ENCODE measurements at places on chromosomes 1 and 21.
A peak's percentile ranks its signal among the peaks of the same experiment; 100 is the strongest.

- DNase-seq = no peak
Observed at GRCh38 chr1:186865253-186865652, 36.5 kb downstream of the PLA2G4A start.

- DNase-seq = no peak
Observed at GRCh38 chr1:17674726-17675500, 80.2 kb upstream of the ACTL8 start.

GRCh38 chr21:35266546-35266945 lies 217.4 kb upstream of the RUNX1 start:
- DNase-seq = no peak

DNA sequence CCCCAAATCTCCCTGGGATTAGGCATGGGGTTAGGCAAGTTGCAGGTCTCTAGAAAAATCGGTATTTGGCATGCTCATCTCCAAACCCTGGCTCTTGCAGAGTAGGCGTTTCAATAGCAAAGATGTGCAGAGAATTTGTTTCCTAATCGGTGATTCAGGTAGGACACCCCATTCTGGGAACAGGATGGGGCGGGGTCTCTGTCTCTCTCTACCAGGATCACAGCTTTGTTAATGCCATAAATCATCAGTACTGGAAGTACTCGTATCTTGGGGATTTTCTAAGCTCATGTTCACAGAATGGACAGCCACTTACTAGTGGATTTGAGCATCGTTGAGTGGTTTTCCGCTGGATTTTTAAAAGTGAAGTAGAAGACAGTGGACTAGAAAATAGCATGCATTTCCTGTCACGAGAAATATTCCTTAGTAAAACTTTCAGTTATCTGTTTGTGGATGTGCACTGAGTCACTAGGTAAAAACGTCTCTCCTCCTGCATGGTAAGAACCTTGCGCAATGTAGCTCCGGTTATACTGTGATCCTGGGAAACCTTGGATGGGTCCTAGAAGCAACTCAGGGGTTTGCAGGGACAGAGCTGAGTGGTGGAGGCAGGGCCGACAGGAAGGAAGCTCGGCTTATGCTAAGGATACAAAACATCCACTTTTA lies 5.1 kb downstream of the TMEM51 start:
- peak; percentile 87 for DNase-seq

- DNase-seq = no peak
Observed at GRCh38 chr1:26360807-26361604, 7.1 kb upstream of the CRYBG2 start.

DNA sequence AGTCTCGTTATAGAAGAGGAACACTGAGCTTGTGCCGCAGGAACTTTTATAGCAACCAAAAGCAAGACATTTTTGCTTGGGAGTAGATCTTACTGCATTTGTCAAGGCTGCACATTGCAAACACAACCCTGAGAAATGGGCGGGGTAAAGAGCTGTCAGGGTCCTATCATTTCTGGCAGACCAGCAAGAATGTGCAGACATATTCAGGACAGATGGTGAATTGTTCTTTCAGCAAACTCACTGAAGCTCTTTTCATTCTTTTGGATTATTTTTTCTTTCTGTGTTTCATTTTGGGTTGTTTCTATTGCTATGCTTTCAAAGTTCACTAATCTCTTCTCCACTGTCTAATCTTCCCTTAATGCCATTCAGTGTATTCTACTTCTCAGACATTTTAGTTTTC lies 5.1 kb upstream of the ACTN2 start:
- DNase-seq = no peak

- DNase-seq = peak; percentile 63
Observed at GRCh38 chr1:205939690-205940330, 3.4 kb downstream of the SLC26A9 start.

DNA sequence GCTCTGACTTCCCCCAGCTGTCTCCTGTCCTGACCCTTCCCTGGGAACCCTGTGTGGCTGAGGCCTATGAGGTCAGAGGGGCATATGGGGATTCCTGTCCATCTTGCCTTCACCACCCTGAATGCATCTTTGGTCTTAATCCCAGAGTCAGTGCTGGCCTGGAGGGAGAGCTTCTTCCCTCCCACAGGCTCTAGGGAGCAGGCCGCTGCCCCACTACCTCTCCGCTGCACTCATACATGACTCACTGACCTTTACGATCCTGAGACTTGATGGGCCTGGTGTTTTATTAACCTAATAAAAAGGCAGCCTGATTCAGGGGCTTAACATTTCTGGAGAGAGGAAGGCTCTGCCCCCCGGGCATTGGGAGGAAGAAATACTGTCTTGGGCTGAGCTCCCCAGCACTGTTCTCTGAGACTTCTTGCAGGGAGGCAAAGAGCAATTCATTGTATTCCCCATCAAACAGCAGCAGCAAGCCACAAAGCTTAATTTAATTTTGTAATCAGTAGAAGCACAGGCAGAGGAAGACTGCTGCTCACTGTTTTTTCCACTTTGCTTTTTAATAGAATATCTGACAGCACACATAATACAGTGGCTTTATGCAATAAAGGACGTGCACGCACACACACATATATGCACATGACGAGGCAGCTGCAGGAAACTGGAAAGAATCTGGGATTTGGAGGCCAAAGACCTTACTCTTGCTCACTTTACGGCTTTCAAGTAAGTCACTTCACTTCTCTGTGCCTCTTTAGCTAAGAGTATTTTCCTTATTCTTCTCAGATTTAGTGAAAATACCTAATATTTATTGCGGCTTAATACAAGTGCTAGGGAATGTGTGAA lies 89.2 kb upstream of the GRIK3 start:
- no peak for DNase-seq

DNA sequence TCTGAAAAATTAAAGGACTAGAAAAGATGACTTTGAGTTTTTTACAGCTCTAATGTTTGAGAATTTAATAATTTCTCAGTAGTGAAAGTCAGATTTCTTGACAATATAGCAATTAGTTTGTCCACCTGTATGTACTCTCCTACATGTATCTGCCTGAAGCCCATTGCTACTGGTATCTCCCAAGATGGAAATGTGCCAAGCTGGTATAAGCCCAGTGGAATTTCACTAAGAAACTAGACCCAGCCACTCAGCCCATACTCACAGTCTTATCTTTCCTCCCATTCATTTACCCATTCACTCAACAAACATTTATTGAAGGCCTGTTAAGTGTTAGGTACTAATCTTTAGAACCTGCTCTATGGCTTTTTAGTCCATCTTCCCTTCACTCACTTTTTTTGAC lies 21.6 kb upstream of the TRIM45 start:
- no peak for DNase-seq

- no peak for DNase-seq
Observed at GRCh38 chr1:221457685-221458446, 284.0 kb downstream of the DUSP10 start.

DNA sequence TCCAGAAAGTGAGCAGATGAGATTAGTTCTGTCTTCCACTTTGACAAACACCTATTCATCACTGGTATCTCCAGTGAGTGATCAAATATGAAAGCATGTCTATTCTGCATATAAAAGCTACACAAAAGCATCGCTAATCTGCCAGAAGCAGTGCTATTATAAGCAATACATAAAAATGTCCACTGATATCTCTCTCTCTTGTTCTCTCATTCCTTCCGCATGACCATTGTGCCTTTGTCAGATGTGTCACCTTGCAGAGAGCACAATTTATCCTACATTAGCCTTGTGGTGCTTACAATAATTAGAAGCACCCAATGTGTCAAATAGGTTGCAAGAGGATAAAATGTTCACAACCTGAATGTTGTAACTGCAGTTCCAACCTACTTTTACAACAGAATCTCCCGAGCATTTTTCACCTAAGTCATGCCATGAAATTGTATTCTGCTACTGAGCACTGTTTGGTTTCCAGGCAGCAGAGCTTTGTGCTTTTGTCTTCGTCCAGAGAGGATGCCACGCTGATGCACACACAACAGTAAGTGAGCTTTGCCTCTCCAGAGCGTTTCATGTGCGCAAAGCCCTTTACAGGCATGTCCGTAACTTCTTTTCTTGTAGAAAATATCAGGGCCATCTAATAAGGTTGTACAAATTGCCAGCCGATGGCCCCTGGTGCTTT lies 198.7 kb upstream of the PLD5 start:
- no peak for DNase-seq

DNA sequence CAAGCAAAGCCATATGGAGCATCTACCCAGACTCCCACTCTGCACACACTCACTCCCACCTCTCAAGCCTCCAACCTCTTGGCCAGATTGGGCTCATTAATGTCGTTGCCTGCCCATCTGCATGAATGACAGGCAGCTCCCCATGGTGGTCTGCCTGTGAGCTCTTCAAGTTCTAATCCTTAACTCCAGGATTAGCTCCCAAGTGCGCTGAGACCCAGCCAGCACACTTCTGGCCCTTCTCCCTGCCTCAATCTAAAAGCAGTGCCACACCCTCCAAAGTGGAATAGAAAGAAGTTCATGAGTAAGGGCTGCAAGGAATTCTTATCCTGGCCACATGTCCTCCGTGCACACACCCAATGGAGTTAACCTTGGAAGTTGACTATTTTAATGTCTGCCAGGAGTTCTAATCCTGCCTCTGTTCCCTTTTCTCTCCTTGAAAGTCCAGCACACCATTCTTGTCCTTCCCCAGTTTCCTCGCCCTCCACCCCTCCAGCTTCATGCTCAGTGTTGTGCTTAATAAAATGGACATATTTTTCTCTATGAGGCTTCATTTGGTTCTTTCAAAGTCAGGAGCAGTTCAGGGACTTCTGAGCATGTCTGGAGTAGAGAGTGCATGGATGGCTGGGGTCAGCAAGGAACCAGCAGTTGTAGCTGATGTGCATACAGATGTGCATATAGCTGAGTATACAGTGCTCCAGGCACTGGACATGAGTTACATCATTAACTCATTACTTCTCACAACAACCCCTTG lies 30.1 kb downstream of the CAMK1G start:
- no peak for DNase-seq

DNA sequence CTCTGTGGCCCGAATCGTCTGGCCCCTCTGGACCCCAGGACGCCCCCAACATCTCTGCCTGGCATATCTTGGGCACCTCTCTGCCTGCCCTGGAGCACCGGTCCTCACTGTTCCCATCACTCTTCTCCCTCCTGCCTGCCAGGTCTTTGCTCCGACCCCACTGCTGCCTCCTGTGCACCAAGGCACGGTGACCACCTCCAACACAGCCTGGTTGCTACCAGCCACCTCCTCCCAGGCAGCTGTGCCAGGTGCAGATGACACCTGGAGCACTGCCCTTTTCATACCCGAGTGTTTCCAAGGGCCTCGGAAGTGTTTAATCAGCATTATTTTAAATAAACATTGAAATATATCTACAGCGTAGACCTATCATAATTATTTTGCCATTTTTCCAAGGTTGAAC lies 31.3 kb downstream of the PKNOX1 start:
- no peak for DNase-seq

DNA sequence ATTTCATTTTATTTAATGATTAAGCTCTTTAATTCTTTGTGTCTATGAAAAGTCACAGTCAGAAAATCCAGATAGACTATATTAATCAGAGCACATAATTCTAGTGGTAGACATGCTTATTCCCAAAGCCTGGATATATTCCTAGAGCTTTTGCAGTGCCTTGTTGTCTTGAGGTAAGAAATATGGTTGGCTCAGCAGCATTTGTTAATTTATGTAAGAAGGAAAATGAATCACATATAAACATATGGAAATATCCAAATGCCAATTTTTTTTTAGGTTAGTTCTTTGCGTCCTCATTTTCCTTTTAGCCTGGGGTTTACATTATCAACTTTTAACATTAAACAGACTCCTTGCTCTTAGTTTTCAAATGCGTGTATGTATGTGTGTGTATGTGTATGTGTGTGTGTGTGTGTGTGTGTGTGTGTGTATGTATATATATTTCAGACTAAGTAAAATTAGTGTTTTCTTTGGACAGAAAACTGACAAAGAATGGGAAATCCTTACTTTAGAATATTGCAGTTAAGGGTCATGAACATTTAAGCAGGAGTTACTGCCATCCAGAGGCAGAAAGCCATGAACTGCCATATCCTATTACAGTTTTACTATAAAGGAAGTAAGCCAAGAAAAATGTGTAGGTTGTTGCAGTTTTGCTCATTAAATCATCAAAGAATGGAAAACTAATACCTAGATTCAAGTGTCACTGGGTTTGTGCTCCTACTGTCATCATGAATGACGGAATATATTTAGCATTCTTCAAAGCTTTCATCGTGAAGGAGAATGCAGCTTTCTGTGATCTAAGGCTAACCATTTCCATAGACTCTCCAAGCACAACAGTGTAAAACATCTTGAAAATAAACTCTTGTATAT lies 477.1 kb upstream of the NR5A2 start:
- DNase-seq = peak; percentile 16

GRCh38 chr1:187883356-187883755 lies 1054.6 kb downstream of the PLA2G4A start:
- no peak for DNase-seq

DNA sequence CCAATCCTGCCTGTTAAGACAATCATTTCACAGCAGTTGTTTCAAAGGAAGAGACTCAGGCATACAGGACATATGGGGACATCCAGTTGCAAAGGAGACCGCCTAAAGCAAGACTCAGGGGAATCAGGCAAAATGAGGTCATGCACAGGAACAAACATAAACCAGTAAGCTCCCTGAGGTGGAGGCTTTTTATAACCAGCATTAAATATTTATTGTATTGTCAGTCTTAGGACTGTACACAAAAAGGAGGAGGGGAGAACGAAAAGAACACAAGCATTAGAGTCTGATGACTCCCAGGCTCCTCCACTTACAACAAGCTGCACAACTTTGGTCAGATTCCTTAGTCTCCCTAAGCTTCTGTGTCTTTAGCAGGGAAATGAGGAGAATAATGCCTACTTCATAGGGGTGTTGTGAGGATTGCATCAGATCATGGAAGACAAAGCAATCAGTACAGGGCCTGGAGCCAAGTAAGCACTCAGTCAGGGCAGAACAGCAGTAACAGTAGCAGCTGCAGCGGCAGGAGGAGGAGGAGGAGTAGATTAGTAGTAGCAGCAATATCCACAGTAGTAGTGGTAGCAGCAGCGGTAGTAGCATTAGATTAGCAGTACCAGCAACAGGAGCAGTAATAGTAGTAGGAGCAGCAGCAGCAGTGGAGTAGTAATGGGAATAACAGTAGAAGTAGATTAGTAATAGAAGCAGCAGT lies 54.2 kb upstream of the SPATA6 start:
- DNase-seq = peak; percentile 89

DNA sequence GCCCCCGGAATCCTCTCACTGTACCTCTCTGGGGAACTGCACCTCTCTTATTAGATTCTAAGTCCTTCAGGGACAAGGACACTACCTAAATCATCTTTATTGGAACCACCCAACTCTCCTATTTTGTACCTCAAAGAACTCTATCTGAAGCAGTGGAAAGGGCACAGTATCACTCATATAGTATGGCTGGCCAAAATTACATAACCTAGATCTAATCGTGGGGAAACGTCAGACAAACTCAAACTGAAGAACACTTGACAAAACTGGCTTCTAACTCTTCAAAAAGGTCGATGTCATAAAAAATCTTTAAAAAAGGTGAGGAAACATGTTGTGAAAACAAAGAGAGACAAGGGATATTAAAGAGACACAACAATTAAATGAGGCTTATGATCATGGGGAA lies 210.0 kb downstream of the SLC45A1 start:
- no peak for DNase-seq
